GM06990 (cell line): ENCODE measurements at places on chromosomes 11 and 22.

DNA sequence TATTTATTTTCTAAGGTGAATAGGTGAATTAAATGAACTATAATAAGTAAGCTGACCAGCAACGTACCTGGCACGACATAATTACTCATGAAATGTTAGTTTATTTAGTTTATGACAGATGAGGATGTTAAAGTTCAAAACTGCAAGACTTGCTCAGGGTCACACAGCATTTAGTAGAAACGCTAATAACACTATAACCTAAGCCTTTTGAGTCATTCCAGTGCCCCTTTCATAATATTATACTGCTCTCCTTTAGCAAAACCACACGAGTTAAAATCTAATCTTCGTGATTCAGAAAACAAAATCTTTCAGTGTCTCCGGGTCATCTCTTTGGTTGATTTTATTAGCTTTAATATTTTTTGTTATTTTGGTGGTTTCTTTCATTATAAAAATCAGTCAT, 39.6 kb downstream of the BTBD10 start:
- DNase-seq = no peak

- DNase-seq = no peak
These were observed at the start of gene C11orf68 for GRCh38 chr11:65918211-65919140. Gene C11orf68, minus strand, starts transcription at chr11:65919062. Its CDS starts 31 bp downstream, at chr11:65919031.

DNA sequence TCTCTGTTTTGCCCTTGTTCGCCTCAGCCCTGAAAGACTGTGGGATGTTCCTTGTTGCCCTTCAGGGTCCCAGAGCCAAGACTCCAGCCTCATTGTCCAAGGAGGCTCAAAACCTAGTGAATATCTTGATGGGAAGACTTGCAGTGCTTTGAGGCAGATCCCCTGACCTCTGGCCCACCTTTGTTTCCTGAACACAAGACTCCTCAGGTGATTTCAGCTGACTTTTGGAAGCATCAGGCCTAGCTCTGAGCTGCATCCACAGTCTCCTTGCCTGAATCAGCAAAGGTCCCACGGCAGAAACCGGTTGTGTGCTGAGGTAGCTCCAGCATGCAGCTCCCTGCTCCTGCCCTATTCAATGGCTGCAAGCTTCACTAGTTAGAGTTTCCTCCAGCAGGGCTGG, 159.3 kb upstream of the B3GAT1 start:
- no peak for DNase-seq

- DNase-seq = no peak
These were observed 704.3 kb downstream of the DLG2 start for GRCh38 chr11:84922836-84923235.

GRCh38 chr11:81596704-81597103, 1137.0 kb downstream of the FAM181B start:
- DNase-seq = no peak

DNA sequence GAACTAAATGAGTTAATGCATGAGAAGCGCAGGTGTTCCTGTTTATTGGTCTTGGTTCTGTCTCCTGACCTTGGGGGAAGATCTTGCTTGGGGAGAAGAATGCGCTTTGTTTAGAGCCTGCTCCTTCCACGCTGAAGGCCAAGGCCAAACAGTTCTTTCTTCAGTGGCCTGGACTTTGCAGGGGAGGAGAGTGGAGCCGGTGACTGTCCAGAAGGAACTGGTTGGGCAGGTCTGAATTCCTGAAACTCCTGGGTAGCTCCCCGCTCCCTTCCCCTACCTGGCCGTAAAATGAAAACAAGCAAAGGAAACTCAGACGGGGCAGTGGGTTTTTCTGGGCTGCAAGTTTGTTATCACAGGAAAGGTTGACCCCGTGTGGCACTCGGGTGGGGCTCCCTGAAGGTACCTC, 3.6 kb downstream of the ARHGAP8 start:
- no peak for DNase-seq

- DNase-seq = no peak
These were observed 50.7 kb downstream of the MUC6 start for GRCh38 chr11:985848-986247.

GRCh38 chr11:83044958-83045712, 26.6 kb downstream of the RAB30 start:
- no peak for DNase-seq

DNA sequence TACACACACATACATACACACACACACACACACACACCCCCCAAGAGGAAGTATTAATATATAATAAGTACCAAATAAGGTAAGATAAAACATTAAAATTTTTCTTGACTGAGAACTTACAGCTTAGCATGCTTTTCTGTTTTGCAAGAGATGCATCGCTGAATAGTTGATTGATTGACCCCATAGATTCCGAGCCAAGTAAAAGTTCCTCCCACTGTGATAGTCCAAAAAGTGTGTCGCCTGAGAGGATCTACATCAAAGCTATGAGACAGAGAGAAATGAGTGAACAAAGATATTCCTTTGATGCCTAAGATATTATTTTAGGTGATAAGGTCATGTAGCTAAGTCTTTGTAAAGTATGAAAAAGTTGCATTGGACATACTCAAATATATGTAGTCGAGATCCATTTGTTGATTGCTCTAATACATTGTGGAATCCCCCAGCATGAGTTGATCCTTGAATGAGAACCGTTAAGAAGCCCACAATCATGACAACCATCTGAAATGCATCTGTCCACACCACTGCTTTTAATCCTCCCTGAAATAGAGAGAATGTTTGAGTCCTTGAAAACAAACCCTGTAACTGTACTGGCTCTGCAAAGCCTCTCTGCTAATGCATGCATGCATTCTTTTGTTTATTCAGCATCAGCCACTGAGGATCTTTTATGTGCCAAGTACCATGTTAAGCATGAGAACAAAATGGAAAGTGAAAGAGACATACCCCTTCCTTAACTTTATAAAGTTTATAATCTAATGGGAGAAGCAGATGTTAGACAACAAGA, 18.3 kb downstream of the SLC5A12 start:
- no peak for DNase-seq

- no peak for DNase-seq
These were observed 892 bp downstream of the GDPD5 start for GRCh38 chr11:75524665-75525432.

- no peak for DNase-seq
These were observed 36.5 kb downstream of the GRIK4 start for GRCh38 chr11:120547811-120548681.

DNA sequence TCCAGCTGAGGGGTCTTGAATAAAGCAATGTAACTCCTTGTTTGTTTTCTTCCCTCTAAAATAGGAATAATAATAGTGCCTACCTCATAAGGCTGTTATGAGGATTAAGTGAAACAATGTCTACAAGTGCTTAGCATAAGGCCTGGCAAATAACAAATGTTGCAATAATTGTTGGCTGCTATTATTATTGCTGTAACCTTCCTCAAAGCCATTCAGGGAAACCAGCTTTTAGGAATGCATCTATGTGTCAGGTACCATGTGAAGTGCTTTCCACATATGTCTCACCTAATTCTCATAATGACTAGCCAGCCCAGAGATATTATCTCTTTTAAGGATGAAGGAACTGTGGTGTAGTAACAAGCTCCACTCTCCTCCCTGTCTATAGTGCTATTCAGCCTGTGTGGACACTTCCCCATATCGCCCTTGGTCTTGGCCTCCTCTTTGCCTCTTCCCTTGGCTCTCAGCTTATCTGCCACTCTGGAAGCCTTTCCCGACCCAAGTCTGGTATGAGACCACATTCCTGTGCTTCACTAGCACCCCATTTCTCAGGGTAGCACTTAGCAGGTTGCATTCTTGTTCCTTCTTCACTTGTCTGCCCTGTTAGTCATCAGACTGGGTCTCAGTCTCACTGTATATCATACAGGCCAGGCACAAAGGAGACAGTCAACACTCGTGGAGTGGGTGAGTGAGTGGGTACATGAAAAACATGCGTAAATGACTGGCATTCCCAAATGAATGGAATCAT, 23.8 kb downstream of the CSNK2A3 start:
- no peak for DNase-seq

- no peak for DNase-seq
These were observed 1.1 kb downstream of the MB start for GRCh38 chr22:35616043-35616442.

DNA sequence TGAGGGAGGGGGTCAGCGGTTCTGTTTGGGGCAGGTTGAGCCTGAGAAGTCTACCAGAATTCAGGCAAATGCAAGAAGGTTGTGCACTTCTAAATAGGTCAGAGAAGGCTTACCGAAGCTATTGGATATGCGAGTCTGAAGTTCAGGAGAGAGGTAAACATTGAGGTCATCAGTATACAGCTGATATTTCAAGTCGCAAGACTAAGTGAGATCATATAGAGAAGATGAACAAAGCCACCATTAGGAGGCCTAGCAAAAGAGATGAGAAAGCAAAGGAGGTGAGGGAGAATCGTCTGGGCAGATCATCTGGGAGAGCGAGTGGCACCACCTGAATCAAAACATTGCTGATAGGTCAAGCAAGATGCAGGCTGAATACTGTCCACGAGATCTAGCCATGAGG, 430.6 kb downstream of the BUD13 start:
- DNase-seq = no peak

- no peak for DNase-seq
These were observed 8.8 kb downstream of the SLC35F2 start for GRCh38 chr11:107849790-107850189.

- DNase-seq = no peak
These were observed 3.8 kb downstream of the DCPS start for GRCh38 chr11:126307706-126308105.

DNA sequence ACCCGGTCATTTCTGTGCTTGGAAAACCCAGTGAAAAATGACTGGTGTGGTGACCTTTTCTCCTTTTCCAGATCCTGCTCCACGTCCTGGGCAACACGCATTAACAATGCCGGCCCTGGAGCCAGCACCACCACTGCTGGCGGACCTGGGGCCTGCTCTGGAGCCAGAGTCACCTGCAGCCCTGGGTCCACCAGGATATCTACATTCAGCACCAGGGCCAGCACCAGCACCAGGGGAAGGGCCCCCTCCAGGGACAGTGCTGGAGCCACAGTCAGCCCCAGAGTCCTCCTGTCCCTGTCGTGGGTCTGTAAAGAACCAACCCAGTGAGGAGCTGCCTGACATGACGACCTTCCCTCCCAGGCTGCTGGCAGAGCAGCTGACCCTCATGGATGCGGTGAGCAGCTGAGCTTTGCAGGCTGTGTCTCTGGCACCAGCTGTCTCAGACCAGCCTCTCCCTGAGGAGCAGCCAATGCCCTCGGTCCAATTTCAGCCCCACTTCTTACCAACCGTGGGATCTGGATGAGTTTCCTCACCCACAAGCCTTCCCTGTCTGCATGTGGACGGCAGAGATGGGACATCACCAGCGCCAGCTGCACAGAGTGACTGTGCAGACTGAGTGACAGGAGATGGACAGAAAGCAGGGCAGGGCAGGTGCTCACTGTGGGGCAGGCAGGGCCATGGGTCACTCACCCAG, 1.9 kb downstream of the RGL4 start:
- DNase-seq = no peak

GRCh38 chr11:35579557-35580396, 38.5 kb upstream of the FJX1 start:
- DNase-seq = no peak

- no peak for DNase-seq
These were observed 5.6 kb downstream of the NECTIN1 start for GRCh38 chr11:119723243-119723951.

- no peak for DNase-seq
These were observed 13.3 kb downstream of the LDHAL6A start for GRCh38 chr11:18468961-18469360.

- DNase-seq = no peak
These were observed 1175.6 kb downstream of the BRD1 start for GRCh38 chr22:48651981-48652538.

DNA sequence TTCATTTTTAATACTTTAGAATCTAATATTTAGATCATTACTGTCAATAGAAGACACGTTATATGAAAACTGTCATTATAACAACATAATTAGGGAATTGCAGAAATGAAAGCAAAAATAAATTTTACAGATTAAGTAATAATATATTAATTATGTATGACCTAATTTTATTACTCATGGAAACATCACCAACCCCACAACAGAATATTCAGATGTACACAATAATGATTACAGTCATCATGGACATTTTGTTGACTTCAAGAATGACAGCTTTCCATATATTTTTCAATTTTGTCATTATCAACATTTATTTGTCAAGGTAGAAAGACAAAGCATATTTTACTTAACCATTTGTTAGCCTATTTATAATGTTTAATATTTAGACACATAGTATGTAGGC, 119.9 kb downstream of the MAML2 start:
- DNase-seq = no peak

- DNase-seq = no peak
These were observed 351.8 kb downstream of the BUD13 start for GRCh38 chr11:116420770-116421528.

DNA sequence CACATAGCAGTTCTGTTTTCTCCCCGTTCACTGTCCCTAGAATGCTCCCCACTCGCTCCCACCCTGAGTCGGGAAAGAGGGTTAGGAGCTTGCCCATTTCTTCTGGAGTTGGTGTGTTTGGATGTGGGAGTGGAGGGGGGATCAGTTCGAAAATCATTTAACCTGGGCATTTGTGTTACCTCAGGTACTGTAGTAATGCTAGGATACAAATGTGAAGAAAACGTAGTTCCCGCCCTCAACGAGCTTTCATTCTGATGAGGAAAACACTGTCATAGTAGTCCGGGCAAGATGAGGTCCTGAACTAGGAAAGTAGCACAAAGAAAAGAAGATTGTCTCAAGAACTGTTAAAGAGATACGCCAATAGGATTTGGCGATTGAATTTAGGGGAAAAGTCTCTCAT, 539 bp downstream of the SDHD start:
- DNase-seq = no peak

DNA sequence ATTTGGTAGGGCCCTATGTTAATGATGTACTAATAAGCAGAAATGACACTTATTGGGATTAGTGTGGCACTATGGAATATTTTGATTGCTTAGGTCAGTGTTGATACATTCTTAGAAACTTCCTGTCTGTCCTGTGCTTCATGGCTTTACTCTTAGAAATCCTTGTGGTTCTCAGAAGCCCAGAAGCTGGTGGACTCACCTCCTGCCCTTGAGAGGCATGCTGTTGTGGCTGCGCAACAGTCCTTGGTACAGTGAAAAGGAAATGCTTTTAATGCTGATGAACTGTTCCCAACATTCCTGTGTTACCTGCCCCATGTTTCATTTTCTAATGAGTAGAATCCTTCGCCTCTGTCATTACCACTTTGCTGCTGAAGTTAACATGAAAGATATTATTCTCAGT, 52.4 kb upstream of the MYO18B start:
- no peak for DNase-seq

- DNase-seq = no peak
These were observed 4.4 kb upstream of the MUC5AC start for GRCh38 chr11:1153105-1153950.

- DNase-seq = no peak
These were observed 66.3 kb downstream of the C11orf91 start for GRCh38 chr11:33634291-33634834.

DNA sequence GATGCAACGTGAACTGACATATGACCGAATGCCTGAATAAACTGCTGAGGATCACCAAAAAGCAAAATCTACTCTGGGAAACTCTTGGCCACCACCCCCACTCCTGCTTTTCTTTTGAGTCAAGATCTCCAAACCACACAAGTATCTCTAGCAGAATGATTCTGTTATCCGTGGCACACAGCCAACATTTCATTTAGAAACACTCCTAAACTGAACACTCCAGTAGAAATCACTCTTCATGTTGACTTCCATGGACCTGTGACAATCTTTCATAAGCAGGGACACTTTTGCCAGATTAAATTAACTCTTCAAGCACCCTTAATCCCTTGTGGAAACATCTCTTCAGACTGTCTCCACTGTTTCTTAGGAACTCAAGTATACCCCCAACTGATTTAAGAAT, 44.4 kb downstream of the VSIG10L2 start:
- DNase-seq = no peak

GRCh38 chr11:73388265-73389133, 12.3 kb downstream of the RELT start:
- no peak for DNase-seq
